CD8-positive, alpha-beta memory T cell (primary cell): ENCODE measurements at places on chromosomes 6 and 20.

DNA sequence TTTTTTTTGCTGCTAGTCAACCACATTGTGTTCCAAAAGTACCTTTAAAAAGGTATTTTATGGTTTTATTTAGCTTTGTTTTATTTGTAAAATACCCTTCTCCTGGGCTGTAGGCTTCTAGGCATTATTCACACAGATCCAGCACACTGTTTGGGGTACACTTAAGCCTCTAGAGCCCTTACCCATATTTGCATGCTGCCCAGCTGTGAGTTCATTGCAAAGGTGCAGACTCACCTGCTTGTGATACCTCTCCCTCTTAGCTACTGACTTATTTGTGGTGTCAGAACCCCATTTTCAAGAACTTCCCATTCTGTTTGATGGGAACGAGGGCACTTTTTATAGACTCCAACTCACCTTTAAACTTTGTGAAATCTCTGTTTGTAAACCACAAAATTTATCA, 69.8 kb downstream of the RIN2 start:
- H3K27ac ChIP-seq: no peak overlapping the region
- H3K4me3 ChIP-seq: no peak overlapping the region
- no peak for DNase-seq
- H3K27me3 ChIP-seq: no peaks in the 10 kb centered on the region
- no peaks in the 10 kb centered on the region for H3K36me3 ChIP-seq
- H3K4me1 ChIP-seq: no peaks in the 10 kb centered on the region

GRCh38 chr6:36545767-36546307, 1.4 kb downstream of the STK38 start:
- peak overlapping the region; percentile 92 for H3K27ac ChIP-seq
- H3K36me3 ChIP-seq: peaks cover 7% of the 10 kb centered on the region
- DNase-seq: no peak
- peaks cover 48% of the 10 kb centered on the region for H3K4me1 ChIP-seq
- peak overlapping the region; percentile 89 for H3K4me3 ChIP-seq
- no peaks in the 10 kb centered on the region for H3K27me3 ChIP-seq

GRCh38 chr6:134345789-134346188, 27.9 kb upstream of the SGK1 start:
- no peaks in the 10 kb centered on the region for H3K4me1 ChIP-seq
- no peak overlapping the region for H3K27ac ChIP-seq
- H3K4me3 ChIP-seq: no peak overlapping the region
- no peaks in the 10 kb centered on the region for H3K36me3 ChIP-seq

- H3K4me3 ChIP-seq: no peak overlapping the region
- no peaks in the 10 kb centered on the region for H3K36me3 ChIP-seq
- H3K4me1 ChIP-seq: peaks cover 6% of the 10 kb centered on the region
- H3K27ac ChIP-seq: no peak overlapping the region
- peak; percentile 62 for DNase-seq
Observed at GRCh38 chr6:13383328-13384163, 55.2 kb upstream of the TBC1D7 start.

DNA sequence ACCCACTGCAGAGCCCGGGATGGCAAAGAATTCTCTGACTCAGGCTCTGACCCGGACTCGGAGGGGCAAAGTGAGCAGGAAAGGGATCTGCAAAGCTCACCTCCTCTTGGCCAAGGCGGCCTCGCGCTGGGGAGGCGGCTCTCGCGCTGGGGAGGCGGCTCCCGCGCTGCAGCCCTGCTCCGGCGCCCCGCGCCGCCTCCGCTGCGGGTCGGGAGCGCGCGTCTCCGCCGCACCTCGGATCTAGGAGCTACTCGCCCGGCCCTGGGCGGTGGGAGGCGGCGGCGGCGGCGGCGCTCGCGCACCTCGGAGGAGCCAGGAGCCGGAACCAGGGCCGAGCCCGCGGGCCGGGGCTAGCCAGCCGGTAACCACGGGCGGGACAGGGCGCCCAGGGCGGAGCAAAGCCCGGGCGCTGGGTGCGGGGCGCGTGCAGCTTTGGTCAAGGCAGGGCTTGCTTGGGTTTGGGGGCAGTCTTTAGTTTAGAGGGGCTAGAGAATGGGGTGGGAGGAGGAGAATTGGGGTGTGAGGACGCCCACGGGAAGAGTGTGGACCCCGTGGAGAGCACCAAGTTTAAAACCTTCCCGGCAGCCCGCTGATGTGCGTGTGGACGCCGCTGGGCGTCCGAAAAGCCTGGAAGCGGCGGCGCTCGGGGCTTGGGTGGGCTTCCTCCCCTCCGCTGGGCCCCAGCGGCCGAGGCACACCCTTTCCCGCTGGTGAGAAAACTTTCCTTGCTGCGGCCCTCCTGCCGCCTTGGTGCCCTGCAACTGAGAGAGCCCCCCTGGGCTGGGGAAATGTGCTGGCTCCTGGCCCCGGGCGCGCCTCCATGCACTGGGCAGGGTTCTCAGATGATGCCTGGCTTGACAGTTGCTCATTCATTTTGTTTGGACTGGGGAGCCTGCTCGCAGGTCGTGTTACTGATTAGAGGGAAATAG, at the start of gene MRAP2:
Gene MRAP2, plus strand, starts transcription at position 250 of the 929 bp plus-strand sequence. CDS start 21,547 bp downstream, outside the sequence.
- no peaks in the 10 kb centered on the region for H3K36me3 ChIP-seq
- DNase-seq: no peak

- H3K36me3 ChIP-seq: no peaks in the 10 kb centered on the region
- no peaks in the 10 kb centered on the region for H3K27me3 ChIP-seq
- DNase-seq: no peak
- no peak overlapping the region for H3K27ac ChIP-seq
Observed at GRCh38 chr6:22322103-22323030, 25.5 kb upstream of the PRL start.

DNA sequence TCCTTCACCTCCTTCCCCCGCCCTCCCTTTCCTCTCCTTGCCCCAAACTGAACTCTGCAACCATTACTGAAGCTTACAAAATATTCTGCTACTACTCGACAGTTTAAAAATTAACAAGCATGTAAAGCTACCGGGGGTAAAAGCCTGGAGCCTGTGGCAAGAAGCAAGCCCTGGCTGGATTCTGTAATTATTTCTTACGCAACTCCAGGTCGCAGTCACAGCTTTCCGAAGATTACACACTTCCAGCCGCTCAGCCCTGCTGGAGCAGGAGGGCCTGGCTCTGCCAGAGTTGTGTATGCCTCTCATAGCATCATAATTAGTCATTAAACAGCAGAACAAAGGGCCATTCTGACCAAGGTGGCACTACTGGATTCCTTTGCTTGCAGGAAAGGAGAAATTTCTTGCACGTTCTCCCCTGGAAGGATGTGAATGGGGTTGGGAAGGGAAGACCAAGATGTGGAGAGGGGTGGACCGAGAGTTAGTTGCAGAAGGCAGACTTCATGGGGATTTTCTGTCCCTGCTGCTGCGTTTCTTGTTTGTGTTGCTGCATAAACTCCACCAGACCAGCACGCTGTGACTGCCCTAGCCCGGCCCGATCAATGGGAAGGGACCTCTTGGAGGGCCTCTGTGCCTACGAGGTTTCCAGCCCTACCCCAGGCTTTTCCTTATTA, 23.6 kb downstream of the FOXQ1 start:
- H3K27me3 ChIP-seq: peaks cover 7% of the 10 kb centered on the region
- no peaks in the 10 kb centered on the region for H3K36me3 ChIP-seq
- H3K4me3 ChIP-seq: no peak overlapping the region
- H3K27ac ChIP-seq: no peak overlapping the region
- no peaks in the 10 kb centered on the region for H3K4me1 ChIP-seq

GRCh38 chr6:37426945-37427510, 6.0 kb upstream of the CMTR1 start:
- no peaks in the 10 kb centered on the region for H3K27me3 ChIP-seq
- no peaks in the 10 kb centered on the region for H3K36me3 ChIP-seq
- no peak overlapping the region for H3K4me3 ChIP-seq
- H3K27ac ChIP-seq: no peak overlapping the region
- H3K4me1 ChIP-seq: no peaks in the 10 kb centered on the region

GRCh38 chr6:15017261-15017660, 228.6 kb upstream of the JARID2 start:
- no peak overlapping the region for H3K4me3 ChIP-seq
- H3K36me3 ChIP-seq: no peaks in the 10 kb centered on the region
- H3K4me1 ChIP-seq: peaks cover 6% of the 10 kb centered on the region
- DNase-seq: no peak
- H3K27ac ChIP-seq: peak overlapping the region; percentile 54

DNA sequence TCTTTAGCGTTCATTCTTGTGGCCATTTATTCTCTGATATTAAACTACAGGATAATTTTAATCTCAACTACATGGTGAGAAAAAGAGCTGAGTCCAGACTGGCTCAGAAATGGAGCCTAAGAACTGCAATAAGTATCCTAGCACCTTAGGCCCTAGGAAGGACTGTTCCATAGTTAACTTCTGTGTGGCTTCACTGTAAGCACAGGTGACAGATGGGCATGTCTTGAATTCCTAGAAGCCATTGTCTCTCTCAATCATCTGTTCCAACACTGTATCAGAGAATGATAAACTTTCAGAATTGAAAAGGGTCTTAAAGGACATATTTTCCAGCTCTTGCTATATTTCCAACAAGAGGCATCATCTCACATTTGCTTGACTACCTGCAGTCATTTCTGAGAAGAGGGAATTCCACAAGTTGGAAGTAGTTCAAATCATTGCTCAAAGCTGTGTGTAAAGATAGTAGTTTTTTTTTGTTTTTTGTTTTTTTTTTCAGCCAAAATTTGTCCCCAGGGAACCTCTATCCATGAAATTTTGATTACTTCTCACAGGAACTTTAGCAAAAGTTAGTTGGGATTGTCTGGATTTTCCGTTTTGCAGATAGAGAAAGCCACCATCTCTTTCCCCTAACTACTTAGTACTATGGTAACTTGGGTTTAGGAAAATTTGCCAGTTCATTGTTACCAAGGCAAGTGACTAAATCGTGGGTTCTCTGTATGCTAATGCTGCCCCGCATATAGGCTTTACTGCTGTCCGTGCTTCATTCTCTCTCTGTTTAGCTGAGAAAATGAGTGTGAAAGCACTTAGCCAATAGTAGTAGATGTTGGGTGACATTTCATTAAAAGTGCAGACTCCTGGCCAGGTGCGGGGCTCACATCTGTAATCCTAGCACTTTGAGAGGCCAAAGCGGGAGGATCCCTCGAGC, 47.2 kb downstream of the KCNS1 start:
- DNase-seq: no peak
- H3K4me3 ChIP-seq: no peak overlapping the region
- H3K27ac ChIP-seq: no peak overlapping the region
- H3K36me3 ChIP-seq: peaks cover 40% of the 10 kb centered on the region
- peaks cover 62% of the 10 kb centered on the region for H3K4me1 ChIP-seq

DNA sequence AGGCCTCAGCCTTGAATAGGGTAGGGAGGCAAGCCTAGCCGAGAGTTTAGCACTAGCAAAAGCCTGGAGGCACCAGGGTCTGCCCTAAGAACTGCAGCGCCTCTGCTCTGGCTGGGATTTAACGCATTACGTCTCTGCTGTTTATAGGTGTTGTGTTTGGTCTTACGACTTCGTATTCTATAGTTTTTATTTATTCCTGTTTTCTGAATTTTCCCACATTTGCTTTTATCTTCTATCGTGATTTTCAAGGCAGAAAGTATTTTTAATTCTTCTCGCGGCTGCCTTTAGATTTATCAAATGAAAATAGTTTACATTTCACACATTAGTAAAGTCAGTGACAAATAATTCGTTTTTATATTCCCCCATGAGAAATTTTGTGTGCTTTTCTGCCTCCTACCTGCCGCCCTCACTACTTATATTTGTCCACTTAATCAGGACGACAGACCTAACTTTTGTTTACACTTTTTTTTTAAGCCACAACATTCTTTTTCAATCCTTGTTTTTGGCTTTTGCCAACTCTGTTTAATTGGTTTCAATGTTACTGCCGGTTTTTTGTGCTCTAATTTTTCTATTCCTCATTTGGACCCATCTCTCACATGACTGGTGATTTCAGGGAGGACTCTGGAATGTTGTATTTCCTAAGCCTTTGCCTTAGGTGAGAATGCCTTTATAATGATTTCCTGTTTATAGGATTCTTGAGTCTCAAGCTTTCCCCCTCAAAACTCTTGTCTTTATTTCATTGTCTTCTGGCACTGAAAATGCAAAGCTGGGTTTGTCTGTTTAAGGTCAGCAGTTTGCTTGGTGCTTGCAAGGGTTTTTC, 1.3 kb upstream of the LZTS3 start:
- peaks cover 6% of the 10 kb centered on the region for H3K27me3 ChIP-seq
- no peak for DNase-seq
- H3K27ac ChIP-seq: no peak overlapping the region
- peak overlapping the region; percentile 88 for H3K4me3 ChIP-seq
- peaks cover 5% of the 10 kb centered on the region for H3K4me1 ChIP-seq

GRCh38 chr6:136186363-136186762, 63.7 kb downstream of the MTFR2 start:
- H3K36me3 ChIP-seq: no peaks in the 10 kb centered on the region
- H3K27me3 ChIP-seq: peaks cover 4% of the 10 kb centered on the region
- DNase-seq: no peak
- no peak overlapping the region for H3K4me3 ChIP-seq
- no peaks in the 10 kb centered on the region for H3K4me1 ChIP-seq

- H3K27me3 ChIP-seq: peaks cover 9% of the 10 kb centered on the region
- no peak for DNase-seq
- H3K36me3 ChIP-seq: no peaks in the 10 kb centered on the region
- no peaks in the 10 kb centered on the region for H3K4me1 ChIP-seq
Observed at GRCh38 chr20:63071541-63072181, 64.9 kb upstream of the BHLHE23 start.

- DNase-seq: peak; percentile 12
- H3K4me3 ChIP-seq: peak overlapping the region; percentile 27
- no peak overlapping the region for H3K27ac ChIP-seq
- H3K36me3 ChIP-seq: no peaks in the 10 kb centered on the region
- peaks cover 72% of the 10 kb centered on the region for H3K4me1 ChIP-seq
- H3K27me3 ChIP-seq: no peaks in the 10 kb centered on the region
Observed at GRCh38 chr6:136783495-136784270, 8.6 kb downstream of the MAP3K5 start.

DNA sequence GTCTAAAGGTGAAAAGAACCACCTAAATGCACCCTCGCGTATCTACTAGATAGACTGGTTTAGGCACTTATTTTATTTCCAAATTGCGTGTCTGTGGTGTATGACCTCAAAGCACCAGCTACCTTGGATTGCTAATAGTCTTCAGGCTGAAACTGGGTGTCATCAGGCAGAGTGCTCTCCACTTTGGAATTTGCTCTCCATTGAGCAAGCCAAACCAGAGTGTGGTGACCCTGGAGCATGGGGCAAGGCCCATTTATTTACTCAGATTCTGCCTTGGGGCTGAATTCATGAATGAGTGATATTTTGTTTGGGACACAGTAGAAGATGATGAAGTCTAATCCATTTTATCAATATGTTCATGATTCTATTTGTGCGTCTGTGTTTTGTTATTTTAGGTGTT, 812.8 kb upstream of the SLC35B3 start:
- H3K36me3 ChIP-seq: no peaks in the 10 kb centered on the region
- H3K4me3 ChIP-seq: no peak overlapping the region
- H3K27me3 ChIP-seq: no peaks in the 10 kb centered on the region
- no peaks in the 10 kb centered on the region for H3K4me1 ChIP-seq

DNA sequence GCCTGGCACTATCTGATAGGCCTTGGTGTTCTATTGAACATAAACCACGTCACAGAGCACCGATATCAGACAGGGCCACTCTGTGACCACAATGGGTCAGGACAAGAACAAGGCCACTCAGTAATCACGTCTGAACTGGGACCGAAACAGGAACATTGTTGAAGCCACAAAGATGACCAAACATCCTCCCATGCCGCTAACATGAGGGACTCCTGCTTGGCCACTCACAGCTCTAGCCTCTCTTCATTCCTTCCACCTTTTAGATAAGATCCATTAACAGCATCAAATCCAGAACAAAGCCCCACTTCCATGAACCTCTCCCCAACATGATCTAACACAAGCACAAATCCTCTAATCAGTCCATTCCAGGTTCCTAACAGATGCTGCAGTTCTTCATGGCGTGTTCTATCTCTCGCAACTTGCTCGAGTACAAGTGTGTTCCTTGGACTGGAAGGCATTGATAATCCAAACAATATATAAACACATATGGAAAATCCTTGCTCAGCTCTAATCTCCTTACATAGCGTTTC, 7.4 kb downstream of the SIRT5 start:
- no peak overlapping the region for H3K27ac ChIP-seq
- no peak for DNase-seq
- H3K4me3 ChIP-seq: no peak overlapping the region
- H3K36me3 ChIP-seq: no peaks in the 10 kb centered on the region
- H3K4me1 ChIP-seq: no peaks in the 10 kb centered on the region
